ENCODE measurements at places on chromosomes 1 and 21. TPM values are rescaled to one million over a fixed set of nuclear protein-coding genes. Genes with fewer than 3 reads are reported as not detected.
A peak's percentile ranks its signal among the peaks of the same experiment; 100 is the strongest.

- no peak overlapping the region for H3K27ac ChIP-seq
- H3K36me3 ChIP-seq, result no peaks in the 10 kb centered on the region
- no peak overlapping the region for H3K4me3 ChIP-seq
- H3K4me1 ChIP-seq, result no peaks in the 10 kb centered on the region
These were observed 10.9 kb upstream of the GALNT2 start for GRCh38 chr1:230056098-230056497.

GRCh38 chr21:26164311-26164710, 6.3 kb downstream of the APP start:
- peak overlapping the region; percentile 23 for H3K27ac ChIP-seq
- no peak overlapping the region for H3K4me3 ChIP-seq
- no peaks in the 10 kb centered on the region for H3K36me3 ChIP-seq
- H3K27me3 ChIP-seq, result no peaks in the 10 kb centered on the region
- peaks cover 17% of the 10 kb centered on the region for H3K4me1 ChIP-seq
- DNase-seq, result no peak

DNA sequence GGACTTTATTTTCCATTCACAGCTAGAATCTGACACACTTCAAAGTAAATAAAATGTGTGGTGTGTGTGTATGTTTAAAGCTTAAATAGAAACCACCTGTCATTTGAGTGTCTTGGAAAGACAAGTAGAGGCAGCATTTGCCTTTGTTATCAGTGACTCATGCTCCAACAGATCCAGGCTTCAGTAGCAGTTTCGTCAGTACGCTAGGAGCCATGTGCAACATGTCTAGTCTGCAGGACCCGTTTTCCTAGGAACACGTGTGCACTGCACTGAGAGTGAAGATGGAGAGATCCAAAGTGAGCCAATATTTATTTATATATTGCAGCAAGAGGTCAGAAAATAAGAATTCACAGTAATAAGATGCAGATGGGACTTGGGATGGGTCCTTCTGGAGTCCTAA, 41.8 kb downstream of the SGIP1 start:
- DNase-seq, result no peak
- H3K4me3 ChIP-seq, result no peak overlapping the region
- no peaks in the 10 kb centered on the region for H3K27me3 ChIP-seq
- H3K4me1 ChIP-seq, result peaks cover 3% of the 10 kb centered on the region
- H3K36me3 ChIP-seq, result no peaks in the 10 kb centered on the region

- no peaks in the 10 kb centered on the region for H3K36me3 ChIP-seq
- no peak for DNase-seq
- no peak overlapping the region for H3K4me3 ChIP-seq
- no peak overlapping the region for H3K27ac ChIP-seq
- H3K27me3 ChIP-seq, result no peaks in the 10 kb centered on the region
- peaks cover 11% of the 10 kb centered on the region for H3K4me1 ChIP-seq
These were observed 35.9 kb upstream of the NFIA start for GRCh38 chr1:61046434-61046833.

DNA sequence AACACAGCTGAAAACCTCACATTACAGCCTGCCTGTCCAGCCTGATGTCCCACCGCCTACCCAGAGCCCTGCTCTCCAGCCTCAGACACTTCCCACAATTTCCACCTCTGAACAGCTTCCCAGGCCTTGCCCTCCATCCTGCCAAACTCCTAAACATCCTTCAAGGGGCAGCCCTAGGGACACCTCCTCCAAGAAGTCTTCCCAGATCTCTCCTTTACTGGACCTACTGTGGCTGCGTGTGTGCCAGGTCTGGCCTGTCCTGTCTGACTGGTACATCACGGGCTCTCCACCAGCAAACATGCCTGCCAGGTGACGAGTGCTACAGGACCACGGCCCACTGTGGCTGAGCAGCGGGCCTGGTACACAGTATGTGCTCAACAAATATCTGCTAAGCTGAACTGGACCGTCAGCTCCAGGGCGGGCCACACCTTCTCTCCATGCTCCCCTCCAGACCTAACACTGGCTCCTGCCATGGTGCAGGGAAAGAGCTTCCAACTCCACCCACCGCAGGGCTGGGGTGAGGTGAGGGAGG, 28.8 kb downstream of the CHD5 start:
- peaks cover 20% of the 10 kb centered on the region for H3K27me3 ChIP-seq
- peaks cover 7% of the 10 kb centered on the region for H3K4me1 ChIP-seq
- H3K4me3 ChIP-seq, result no peak overlapping the region
- no peak for DNase-seq
- H3K36me3 ChIP-seq, result no peaks in the 10 kb centered on the region

DNA sequence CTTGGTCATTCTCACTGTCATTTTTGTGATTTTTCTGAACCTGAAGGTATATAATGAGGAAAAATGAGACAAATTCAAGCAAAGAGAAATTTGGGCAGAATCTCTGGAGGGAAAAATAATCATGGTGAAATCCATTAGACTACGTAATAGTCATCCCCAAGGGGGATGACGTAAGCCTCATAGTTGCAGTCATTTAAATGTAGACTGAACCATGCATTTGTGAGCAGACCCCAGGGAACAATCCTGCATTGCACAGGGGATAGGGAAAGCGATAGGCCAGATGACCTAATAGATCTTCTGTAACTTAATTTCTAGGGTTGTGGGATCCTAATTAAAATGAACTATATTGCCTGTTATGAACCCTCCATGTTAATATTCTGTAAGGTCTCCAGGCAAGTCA, 167.4 kb upstream of the C1orf21 start:
- DNase-seq, result no peak
- H3K27me3 ChIP-seq, result no peaks in the 10 kb centered on the region
- no peak overlapping the region for H3K4me3 ChIP-seq
- no peaks in the 10 kb centered on the region for H3K36me3 ChIP-seq

The MROH9 gene
- 1.6 TPM for total RNA-seq

The CD52 gene
- 135 TPM for total RNA-seq

The KIF17 gene
- 7.8 TPM for total RNA-seq

The GPA33 gene
- total RNA-seq, result 3.3 TPM

The FAM72D gene
- 0.77 TPM for total RNA-seq

The SPOCD1 gene
- total RNA-seq, result 12.7 TPM

The FASLG gene
- 0.46 TPM for total RNA-seq

All from upper lobe of left lung (tissue), 6 donors.